Retinal pigment epithelial cell (primary cell): ENCODE measurements at places on chromosomes 11 and 22.

- DNase-seq, result no peak
These were observed 22.1 kb upstream of the MGAT3 start for GRCh38 chr22:39434721-39435120.

- DNase-seq, result no peak
These were observed 274.9 kb downstream of the FAM181B start for GRCh38 chr11:82458761-82459160.

DNA sequence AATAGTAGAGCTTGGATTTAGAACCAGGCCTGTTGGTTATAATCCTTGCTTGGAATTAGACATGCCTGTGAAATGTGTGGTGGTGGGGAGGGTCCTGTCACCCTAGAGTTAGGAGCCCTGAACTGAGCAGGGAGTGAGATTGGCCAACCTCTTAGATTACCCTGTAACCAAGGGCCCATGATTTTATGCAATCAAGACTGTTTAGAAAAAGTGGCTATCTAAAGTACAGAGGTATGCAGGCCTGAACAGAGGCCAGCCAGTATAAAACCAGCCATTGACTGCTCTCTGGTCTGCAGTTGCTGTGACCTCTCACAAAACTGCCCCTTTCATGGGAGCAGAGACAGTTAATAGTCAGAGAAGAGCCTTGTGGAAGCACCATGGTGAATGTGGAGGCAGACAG, 36.2 kb downstream of the SERPINH1 start:
- DNase-seq, result no peak

- DNase-seq, result no peak
These were observed 691.0 kb upstream of the API5 start for GRCh38 chr11:42620796-42621195.

GRCh38 chr22:46002757-46003270, 25.9 kb upstream of the WNT7B start:
- no peak for DNase-seq

GRCh38 chr22:48697694-48698276, 1129.9 kb downstream of the BRD1 start:
- no peak for DNase-seq

GRCh38 chr22:35991168-35991567, 37.5 kb downstream of the RBFOX2 start:
- no peak for DNase-seq

GRCh38 chr22:46801826-46802607, 39.6 kb downstream of the TBC1D22A start:
- DNase-seq, result no peak

GRCh38 chr11:69356703-69357457, 62.9 kb downstream of the MYEOV start:
- DNase-seq, result no peak
